ENCODE measurements at places on chromosomes 2 and 18.

- no peaks in the 10 kb centered on the region for H3K36me3 ChIP-seq
- no peak overlapping the region for H3K27ac ChIP-seq
- H3K4me3 ChIP-seq, result no peak overlapping the region
- peaks cover 18% of the 10 kb centered on the region for H3K27me3 ChIP-seq
- H3K4me1 ChIP-seq, result no peaks in the 10 kb centered on the region
- no peak for DNase-seq
Measured at GRCh38 chr2:45190481-45190942, 181.3 kb upstream of the SIX2 start.

GRCh38 chr2:100683231-100683630 lies 120.4 kb downstream of the PDCL3 start:
- no peak overlapping the region for H3K27ac ChIP-seq
- H3K4me3 ChIP-seq, result no peak overlapping the region
- no peak for DNase-seq
- H3K36me3 ChIP-seq, result peaks cover 2% of the 10 kb centered on the region

GRCh38 chr18:36624451-36625167 lies 204.2 kb downstream of the TPGS2 start:
- H3K4me3 ChIP-seq, result no peak overlapping the region
- peaks cover 6% of the 10 kb centered on the region for H3K27me3 ChIP-seq
- no peaks in the 10 kb centered on the region for H3K4me1 ChIP-seq
- H3K27ac ChIP-seq, result no peak overlapping the region
- DNase-seq, result no peak
- H3K36me3 ChIP-seq, result no peaks in the 10 kb centered on the region

- DNase-seq, result no peak
- H3K27me3 ChIP-seq, result peaks cover 5% of the 10 kb centered on the region
- H3K36me3 ChIP-seq, result no peaks in the 10 kb centered on the region
Measured at GRCh38 chr2:216399621-216400020, 12.7 kb upstream of the SMARCAL1 start.

GRCh38 chr2:76678383-76679024 lies 843.7 kb downstream of the LRRTM4 start:
- no peak overlapping the region for H3K4me3 ChIP-seq
- no peak for DNase-seq
- H3K4me1 ChIP-seq, result no peaks in the 10 kb centered on the region
- H3K36me3 ChIP-seq, result no peaks in the 10 kb centered on the region

DNA sequence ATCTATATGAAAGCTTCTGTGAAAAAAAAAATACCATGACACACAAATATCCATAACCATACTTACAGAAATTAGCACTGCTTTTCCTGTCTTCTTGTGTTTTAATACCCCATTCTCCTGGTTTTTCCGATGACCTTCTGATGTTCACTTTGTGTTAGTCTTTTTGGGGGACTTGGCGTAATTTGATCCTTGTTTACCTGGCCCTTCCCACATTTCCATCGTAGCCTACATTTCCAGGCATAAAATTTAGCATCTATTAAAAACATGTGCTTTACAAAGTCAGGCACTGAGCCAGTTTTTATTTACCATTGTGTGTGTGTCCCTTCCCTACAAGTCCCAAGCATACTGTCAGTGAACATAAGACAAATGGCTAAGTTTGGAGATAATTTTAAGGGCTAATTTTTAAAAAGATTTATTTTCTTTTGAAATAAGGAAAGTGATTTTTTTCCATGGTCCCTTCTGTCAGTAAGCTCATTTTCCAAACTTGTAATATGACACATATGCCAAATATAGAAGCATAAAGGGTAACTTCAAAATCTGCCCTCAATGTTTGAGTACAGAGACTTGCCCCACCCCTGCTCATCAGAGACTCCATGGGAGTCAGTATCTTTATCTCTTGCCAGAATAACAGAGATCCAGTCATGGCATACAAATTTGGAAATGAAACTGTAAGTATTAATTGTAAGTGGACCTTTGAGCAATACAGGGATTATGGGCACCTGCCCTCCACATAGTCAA lies 27.3 kb downstream of the SESTD1 start:
- H3K27ac ChIP-seq, result no peak overlapping the region
- no peaks in the 10 kb centered on the region for H3K27me3 ChIP-seq
- H3K36me3 ChIP-seq, result peaks cover 14% of the 10 kb centered on the region
- H3K4me1 ChIP-seq, result peaks cover 30% of the 10 kb centered on the region
- no peak for DNase-seq

- H3K27me3 ChIP-seq, result peaks cover 19% of the 10 kb centered on the region
- DNase-seq, result no peak
- H3K27ac ChIP-seq, result no peak overlapping the region
- H3K4me3 ChIP-seq, result no peak overlapping the region
- no peaks in the 10 kb centered on the region for H3K4me1 ChIP-seq
Measured at GRCh38 chr18:11714244-11714918, 25.3 kb downstream of the GNAL start.

- H3K4me1 ChIP-seq, result no peaks in the 10 kb centered on the region
- H3K27me3 ChIP-seq, result no peaks in the 10 kb centered on the region
- no peak for DNase-seq
- peaks cover 7% of the 10 kb centered on the region for H3K36me3 ChIP-seq
Measured at GRCh38 chr2:30346471-30347169, 100.4 kb upstream of the LCLAT1 start.

- DNase-seq, result no peak
- peaks cover 2% of the 10 kb centered on the region for H3K36me3 ChIP-seq
- peaks cover 14% of the 10 kb centered on the region for H3K4me1 ChIP-seq
- H3K27me3 ChIP-seq, result no peaks in the 10 kb centered on the region
Measured at GRCh38 chr2:61693744-61694143, 155.6 kb upstream of the XPO1 start.

DNA sequence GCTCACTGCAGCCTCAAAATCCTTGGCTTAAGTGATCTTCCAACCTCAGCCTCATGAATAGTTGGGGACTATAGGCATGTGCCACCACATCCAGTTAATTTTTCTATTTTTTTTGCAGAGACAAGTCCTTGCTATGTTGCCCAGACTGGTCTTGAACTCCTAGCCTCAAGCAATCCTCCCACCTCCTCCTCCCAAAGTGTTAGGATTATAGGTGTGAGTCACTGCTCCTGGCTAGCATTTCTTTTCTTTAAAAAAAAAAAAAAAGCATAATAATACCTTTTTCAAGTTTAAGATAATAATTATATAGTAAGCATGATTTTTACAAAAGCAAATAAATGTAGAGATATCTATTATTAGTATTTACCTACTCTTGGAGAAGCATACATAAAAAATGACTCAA lies 36.1 kb downstream of the PPP4R1 start:
- H3K27ac ChIP-seq, result no peak overlapping the region
- no peak for DNase-seq
- no peaks in the 10 kb centered on the region for H3K27me3 ChIP-seq
- peaks cover 34% of the 10 kb centered on the region for H3K36me3 ChIP-seq
- H3K4me1 ChIP-seq, result no peaks in the 10 kb centered on the region
- H3K4me3 ChIP-seq, result no peak overlapping the region

DNA sequence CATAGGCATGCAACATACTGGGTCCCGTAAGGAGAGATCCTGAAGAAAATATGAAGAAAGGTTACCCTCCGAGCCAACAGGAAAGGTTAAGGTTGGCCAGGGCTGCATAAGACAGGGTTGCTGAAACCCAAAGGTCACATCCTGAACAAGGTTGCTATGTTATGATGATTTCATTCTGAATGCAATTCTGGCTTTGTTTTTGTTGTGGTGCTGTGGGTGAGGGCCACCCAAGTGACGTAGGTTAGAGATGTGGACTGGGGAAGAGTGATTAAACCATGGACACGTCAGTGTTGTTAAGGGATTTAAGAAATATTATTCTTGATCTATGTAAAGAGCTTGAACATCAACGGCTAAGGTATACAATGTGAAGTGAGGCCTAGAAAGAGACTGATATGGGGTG lies 60.0 kb downstream of the ZEB2 start:
- H3K27me3 ChIP-seq, result peaks cover 4% of the 10 kb centered on the region
- H3K4me1 ChIP-seq, result peaks cover 12% of the 10 kb centered on the region
- no peak overlapping the region for H3K4me3 ChIP-seq
- DNase-seq, result no peak

DNA sequence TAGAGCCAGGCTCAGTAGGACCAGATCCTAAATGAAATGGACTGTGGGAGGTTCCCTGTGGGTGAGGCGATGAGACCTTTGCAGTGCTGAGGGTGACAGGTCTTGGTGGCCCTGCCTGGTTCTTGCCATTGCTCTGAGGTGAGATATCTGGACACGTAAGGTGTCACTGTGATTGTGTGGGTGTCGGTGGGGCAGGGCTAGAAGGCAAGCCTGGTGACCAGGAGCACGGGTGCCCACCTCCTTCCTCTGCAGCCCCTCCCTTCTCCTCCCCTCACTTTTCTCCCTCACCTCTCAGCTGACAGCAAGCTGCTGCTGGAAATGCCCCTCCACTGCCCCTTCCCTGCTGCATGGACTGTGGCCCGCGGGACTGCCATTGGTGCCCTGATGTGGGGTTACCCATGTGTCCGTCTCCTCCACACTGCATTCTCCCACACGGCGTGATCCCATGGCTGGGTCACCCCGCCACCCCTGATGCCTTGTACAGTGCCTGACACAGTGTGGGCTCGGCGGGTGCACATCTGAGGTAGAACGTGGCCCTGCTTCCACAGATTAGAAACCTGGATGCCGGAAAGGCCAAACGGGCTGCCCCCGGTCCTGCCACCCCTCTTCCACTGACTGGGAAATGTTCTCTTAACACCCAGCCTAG lies 55.6 kb upstream of the FOSL2 start:
- no peak overlapping the region for H3K4me3 ChIP-seq
- H3K27ac ChIP-seq, result no peak overlapping the region
- peaks cover 4% of the 10 kb centered on the region for H3K4me1 ChIP-seq
- H3K36me3 ChIP-seq, result peaks cover 5% of the 10 kb centered on the region
- no peak for DNase-seq

DNA sequence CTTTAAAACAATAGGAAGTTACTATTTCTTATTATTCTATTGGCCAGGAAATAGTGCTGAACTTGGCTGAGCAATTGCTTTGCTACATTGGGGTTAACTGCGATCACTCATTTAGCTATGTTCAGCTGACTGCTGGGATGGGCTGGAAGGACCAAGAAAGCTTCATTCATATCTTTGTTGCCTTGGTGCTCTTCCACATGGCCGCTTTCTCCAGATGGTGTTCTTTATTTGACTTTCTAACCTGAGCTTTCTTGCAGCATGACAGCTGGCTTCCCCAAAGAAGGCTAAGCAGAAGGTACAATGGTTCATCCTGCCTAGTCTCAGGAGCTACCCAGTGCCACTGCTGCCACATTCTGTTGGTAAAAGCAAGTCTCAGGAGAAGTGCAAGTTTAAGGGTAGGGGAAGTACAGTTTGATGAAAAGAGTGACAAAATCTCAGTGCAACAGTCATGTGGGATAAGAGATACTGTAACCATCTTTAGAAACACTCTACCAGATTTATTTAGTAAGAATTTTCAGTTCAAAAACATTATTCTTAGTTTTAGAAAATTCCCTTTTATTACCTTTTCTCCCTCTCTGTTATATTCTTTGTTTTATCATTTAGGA lies 180.6 kb upstream of the RBMS1 start:
- no peak overlapping the region for H3K4me3 ChIP-seq
- H3K36me3 ChIP-seq, result peaks cover 2% of the 10 kb centered on the region
- DNase-seq, result no peak
- H3K4me1 ChIP-seq, result no peaks in the 10 kb centered on the region

- no peaks in the 10 kb centered on the region for H3K36me3 ChIP-seq
- H3K4me1 ChIP-seq, result no peaks in the 10 kb centered on the region
- no peak overlapping the region for H3K4me3 ChIP-seq
- no peak overlapping the region for H3K27ac ChIP-seq
Measured at GRCh38 chr2:119024152-119024551, 82.2 kb downstream of the MARCO start.

GRCh38 chr2:67241453-67241852 lies 155.7 kb upstream of the ETAA1 start:
- H3K36me3 ChIP-seq, result no peaks in the 10 kb centered on the region
- H3K4me1 ChIP-seq, result no peaks in the 10 kb centered on the region
- H3K27me3 ChIP-seq, result no peaks in the 10 kb centered on the region
- no peak overlapping the region for H3K27ac ChIP-seq
- H3K4me3 ChIP-seq, result no peak overlapping the region

Data from activated naive CD8-positive, alpha-beta T cell treated with anti-CD3 and anti-CD28 coated beads, Interleukin-2, amount 10 ng/mL, durations not matched to agents 7 days and 5 days (primary cell).